ENCODE measurements at places on chromosomes 6 and 20.

DNA sequence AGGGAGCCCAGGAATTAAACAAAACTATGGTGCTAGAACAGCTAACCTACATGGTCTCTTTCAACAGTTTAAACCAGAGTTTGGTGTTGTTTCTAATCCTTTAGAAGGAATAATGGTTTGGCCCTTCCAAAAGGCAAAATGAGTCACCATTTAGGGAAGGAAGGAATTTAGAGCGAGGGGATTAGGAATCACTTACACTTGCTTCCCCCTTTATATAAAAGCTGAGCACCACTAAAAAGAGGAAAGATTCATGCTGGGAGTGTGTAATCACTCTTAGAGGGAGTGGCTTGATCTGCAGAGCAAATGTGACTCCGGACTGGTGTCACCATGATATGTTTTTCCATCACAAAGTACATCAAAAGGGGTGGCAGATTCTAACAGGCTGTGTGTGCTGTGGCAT, 63.6 kb downstream of the F13A1 start:
- no peak for DNase-seq

GRCh38 chr6:143055213-143055612, 5.5 kb upstream of the AIG1 start:
- DNase-seq: no peak

- DNase-seq: no peak
Measured at GRCh38 chr6:142518761-142519160, 217.0 kb downstream of the ADGRG6 start.

- no peak for DNase-seq
Measured at GRCh38 chr6:40933864-40934263, 105.2 kb downstream of the UNC5CL start.

GRCh38 chr20:16415071-16416053, 157.9 kb downstream of the KIF16B start:
- DNase-seq: no peak

DNA sequence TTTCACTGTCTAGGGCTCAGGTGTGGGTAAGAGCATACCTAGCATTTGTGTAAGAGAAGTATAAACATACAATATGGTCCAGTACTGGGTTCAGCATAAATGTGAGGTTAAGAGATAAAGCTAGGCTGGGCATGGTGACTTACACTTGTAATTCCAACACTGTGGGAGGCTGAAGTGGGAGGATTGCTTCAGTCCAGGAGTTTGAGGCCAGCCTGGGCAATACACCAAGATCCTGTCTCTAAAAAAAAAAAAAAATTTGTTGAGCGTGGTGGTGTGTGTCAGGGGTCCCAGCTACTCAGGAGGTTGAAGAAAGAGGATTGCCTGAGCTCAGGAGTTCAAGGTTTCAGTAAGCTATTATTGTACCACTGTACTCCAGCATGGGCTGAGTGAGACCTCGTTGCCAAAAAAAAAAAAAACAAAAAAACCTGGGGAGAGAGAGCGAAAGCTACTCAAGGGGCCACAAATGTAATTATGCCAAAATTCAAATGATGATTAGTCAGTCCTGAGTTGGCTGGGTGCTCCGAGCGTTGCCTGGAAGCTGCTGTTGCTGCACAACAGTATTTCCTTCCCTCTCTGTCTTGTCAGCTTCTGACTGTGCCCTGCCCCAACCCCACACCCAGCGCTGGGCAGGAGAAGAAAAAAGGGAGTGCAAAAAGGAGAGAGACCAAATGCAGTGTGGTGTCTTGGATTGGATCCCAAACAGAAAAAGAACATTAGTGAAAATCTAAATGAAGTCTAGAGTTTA, 24.0 kb downstream of the CMTR1 start:
- no peak for DNase-seq

- no peak for DNase-seq
Measured at GRCh38 chr6:145204301-145204700, 531.0 kb downstream of the EPM2A start.

DNA sequence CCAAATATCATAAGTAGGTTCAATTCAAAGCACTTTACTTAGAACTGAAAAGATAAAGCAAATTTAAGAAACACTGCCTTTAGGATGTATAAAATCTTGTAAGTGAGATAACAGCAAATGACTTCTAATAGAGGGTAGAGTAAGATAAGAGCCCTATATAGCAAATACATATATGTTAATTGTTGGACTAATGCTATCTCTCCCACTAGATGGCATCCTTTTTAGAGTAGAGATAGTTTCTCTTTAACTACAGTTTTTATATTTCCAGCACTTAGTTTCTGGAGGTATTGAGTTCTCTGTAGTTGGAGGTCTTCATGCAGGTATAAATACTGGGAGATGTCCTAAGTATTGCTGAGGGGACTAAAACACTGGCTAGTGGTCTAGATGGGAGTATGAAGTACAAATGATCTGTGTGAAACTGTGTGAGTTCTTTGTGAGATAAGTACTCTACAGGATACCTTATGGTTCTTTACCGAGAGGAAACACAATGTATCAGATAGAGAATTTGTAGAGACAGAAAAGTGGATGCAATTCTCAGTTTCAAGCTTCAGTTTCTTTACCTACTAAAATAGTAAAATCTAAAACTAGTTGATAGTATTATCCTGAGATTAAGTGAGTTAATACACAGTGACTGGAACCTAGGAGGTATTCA, 399.3 kb downstream of the KHDRBS2 start:
- DNase-seq: no peak

GRCh38 chr6:71246596-71246995, 42.0 kb upstream of the OGFRL1 start:
- no peak for DNase-seq

- DNase-seq: no peak
Measured at GRCh38 chr20:10971096-10971495, 297.3 kb upstream of the JAG1 start.

DNA sequence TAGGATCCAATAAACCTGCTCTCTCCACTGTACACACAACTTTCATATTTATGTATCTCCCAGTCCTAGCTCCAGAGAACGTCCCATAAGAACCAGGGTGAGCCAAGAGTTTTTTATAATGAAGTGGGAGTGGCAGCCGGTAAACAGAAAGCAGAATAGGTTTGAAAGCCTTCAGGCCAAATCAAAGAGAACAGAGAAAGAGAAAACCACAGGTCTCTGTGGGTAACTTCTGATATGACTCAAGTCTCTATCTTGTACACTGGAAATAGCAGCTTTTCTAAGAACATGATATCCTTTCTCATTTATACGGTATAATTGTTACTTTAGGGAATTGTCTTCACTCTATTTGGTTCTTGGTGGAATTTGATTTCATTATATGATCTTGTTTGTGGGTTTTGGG, 273.6 kb downstream of the PACRG start:
- no peak for DNase-seq

DNA sequence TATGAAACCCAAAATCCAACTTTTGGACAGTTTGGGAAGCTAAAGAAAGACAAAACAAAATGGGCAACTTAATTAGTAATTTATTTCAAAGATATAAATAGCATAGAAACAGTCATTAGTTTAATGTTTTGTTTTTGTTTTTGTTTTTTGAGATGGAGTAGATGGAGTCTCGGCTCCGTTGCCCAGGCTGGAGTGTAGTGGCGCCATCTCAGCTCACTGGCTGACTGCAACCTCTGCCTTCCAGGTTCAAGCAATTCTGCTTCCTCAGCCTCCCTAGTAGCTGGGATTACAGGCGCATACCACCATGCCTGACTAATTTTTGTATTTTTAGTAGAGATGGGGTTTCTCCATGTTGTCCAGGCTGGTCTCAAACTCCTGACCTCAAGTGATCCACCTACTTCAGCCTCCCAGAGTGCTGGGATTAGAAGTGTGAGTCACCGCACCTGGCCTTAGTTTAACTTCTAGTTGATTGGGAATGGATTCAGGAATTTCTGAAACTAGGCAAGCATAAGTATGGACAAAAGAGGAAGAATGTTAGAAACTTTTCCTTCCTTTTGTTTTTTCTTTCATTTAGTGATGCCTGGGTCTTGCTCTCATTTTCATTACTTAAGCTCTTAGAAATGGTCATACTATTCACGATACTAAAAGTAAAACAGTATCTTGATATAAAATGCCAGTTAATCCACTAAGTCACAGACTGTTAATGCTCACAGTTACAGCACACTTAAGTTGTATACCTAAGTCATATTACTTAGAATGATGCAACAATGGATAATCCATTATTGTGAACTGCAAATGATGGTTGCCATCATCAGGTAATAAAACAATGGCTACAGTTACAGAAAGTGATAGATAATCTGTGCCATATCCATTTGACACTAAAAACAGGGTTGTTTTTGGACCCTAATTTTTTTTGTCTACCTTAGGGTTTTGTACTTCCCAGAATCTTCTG, 8.2 kb downstream of the SENP6 start:
- no peak for DNase-seq

GRCh38 chr6:132445201-132445951, 44.1 kb upstream of the MOXD1 start:
- no peak for DNase-seq
